Stimulated activated CD8-positive, alpha-beta memory T cell treated with anti-CD3 and anti-CD28 coated beads, Interleukin-7, amount 100 ng/mL, for 1 hour (primary cell): ENCODE measurements at places on chromosomes 11 and 22.

DNA sequence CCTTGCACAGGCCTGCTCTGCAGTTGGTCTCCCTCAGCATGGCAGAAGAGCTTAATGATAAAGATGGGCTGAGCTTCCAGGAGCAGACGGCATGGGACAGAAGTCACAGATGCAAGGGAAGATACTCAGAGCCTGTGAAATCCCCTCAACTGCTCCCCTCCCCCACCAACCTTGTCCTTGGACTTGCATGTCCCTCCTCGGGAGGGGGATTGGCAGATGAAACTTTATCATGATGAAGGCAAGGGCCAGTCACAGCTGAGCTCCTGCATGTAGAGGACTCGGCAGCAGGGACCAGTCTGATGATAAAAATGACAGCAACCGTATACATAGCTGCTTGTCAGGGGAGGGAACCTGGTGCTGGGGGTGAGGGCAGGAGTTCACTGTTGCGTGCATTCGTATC is 6.8 kb upstream of the SLC22A8 start:
- DNase-seq: no peak

- no peak for DNase-seq
These were observed 195.8 kb downstream of the HIPK3 start for GRCh38 chr11:33452836-33453624.

DNA sequence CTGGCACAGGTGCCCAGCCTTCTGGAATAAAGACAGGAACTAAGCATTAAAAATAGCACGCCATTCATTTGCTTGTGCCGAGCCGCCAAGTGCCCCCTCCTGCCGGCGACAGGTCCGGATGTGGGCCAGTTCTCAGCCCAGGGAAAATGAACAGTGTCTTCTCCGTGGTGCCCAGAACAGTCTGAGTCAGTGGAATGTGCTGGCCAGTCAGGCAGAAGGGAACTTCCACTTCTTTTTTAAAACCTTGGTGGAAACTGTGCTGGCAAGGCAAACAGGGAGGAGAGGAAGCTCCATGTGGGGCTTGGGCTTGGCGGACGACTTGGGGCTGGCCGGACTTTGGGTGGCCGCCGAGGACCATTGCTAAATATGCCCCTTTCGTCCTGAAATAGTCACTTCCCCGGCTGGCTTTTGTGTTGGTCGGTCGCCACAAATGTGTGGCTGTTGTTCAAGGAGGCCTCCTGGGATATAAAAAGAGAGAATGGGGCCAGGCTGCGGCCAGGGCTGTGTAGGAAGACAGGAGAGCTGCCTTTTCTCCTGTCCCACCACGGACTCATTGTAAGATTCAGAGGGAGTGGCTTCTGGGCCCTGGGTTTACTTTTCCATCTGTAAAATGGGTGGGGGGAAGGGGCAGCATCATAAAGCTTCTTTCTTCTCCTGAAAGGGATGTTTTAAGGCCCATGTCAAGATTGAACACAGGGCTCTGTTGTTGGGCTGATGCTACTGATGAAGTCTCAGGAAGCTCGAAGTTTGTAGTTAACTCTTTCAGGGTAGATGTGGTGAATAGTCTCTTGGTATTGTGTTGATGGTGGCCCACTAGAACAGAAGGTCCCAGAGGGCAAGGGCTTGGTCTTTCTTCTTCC is 101.0 kb downstream of the PTPRJ start:
- no peak for DNase-seq

DNA sequence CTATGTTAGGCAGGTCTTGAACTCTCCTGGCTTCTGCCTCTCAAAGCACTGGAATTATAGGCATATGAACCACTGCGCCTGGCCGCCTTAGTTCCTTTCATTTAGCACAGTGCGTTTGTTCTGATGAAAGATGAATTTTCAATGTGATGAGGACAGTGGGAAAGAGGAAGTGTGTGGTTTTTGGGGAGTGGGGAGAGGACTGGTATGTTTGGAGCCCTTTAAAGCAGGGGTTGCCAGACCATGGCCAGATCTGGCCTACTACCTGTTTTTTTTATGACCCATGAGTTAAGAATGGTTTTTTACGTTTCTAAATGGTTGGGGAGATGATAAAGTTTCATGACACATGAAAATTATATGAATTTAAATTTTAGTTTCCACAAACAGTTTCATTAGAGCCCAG is 12.5 kb downstream of the ATXN10 start:
- no peak for DNase-seq

GRCh38 chr11:134406264-134407185 is 5.5 kb downstream of the B3GAT1 start:
- DNase-seq: no peak

GRCh38 chr11:925158-925495 is 543 bp upstream of the AP2A2 start:
- no peak for DNase-seq

DNA sequence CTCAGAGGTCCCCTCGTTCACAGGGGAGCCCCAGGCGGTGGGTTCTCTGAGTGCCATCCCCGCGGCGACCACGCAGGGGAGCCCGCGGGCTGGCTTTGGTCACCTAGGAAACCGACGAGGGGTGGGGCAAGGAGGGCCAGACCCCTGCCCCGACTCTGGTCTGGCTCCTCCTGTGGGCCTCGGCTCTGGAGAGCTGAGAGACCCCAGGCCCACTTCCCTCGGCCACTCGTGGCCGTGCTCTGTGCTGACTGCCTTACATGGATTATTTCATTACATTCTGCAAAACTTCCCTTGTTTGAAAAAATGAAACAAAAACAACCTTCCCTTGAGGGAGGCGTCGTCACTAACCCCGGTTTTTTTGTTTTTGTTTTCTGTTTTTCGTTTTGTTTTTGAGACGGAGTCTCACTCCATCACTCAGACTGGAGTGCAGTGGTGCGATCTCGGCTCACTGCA is 15.1 kb upstream of the CYTH4 start:
- DNase-seq: peak; percentile 60

DNA sequence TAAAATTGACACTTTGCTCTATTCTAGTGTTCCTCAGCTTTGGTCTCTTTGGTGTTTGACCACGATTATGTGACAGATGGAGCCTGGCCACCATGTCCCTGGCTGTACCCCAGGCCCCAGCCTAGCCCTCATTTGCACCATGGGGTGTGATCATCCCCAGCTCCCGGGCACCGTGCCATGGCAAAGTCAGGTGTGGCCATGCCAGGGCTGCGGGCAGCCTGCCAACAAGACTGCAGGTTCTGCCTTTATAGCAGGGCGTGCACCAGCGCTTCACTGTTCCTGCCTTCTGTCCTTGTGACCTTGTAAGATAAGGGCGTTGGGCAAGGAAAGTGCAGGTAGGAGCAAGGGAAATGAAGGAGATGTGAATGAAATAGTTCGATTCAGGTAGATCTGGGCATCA is 22.4 kb upstream of the APOBEC3A start:
- no peak for DNase-seq

DNA sequence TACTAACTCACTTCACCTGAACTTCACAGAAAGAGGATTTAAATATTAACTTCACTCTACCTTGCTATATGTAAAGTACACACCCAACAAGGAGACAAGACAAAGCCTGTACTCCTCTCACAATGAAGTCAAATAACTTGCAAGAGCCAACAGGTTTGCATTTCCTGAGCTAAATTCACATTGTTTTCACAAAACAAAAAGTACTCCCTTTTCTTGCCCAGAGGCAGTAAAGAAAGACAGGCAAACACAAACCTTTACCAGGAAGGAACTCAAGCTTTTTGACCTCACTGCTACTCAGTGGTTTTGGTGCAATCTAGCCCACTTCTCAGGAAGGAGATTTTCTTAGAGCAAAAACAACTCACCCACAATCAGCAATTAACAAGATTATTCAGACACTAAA is 15.7 kb downstream of the USP28 start:
- no peak for DNase-seq

DNA sequence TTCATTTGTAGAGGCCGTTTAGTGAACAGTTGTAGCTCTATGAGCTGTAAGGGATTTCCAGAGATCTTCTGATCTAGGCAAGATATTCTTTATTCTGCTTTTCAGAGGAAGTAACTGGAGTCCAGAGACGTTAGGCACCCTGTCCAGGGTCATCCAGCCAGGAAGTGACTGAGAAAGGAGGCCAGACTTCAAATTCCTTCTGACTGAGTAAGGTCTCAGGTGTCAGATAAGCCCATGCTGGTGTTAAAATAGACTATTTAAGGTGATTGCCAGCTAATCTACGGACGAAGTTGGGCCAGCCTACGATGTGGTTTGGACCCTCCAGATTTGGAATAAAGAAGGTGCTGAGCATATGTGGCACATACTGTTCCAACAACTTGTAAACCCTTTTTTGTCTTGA is 54.6 kb downstream of the GRIK4 start:
- no peak for DNase-seq

DNA sequence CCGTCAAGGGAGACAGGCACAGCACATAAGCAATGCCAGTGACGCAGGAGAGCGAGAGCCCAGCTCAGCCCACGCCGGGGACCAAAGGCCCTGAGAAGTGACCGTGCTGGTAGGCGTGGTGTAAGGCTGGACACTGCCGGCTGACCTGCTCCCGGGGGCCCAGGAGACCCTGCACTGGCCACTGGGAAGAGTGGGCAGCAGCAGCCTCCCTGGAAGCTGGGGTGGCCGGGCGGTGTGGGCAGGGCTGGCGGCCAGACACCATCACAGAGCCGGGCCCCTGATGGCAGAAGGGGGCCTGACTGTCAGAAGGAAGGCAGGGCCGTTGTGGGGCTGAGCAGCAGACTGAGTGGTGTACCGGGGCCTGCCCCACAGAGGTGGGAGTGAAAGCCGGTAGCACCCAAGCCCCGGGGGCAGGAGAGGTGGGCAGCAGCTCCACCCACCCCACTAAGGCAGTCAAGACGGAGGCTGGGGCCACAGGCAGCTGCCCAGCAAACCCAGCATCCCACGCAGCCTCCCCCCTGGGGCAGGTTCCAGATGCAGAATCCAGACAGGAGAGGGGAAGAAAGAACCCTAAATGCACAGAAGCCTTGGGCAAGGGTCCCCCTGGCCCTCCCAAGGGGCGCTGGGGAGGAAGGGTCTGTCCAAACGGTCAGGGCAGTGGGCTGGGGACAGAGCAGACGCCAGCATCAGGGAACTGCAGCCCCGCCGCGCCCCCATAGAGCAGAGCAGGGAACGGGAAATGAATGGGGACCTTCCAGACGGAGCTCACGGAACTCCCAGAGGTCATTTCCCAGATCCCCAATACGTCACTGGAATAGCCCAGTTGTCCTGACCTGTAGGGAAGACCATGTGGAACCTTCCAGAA is 205.2 kb downstream of the BRD1 start:
- DNase-seq: no peak

DNA sequence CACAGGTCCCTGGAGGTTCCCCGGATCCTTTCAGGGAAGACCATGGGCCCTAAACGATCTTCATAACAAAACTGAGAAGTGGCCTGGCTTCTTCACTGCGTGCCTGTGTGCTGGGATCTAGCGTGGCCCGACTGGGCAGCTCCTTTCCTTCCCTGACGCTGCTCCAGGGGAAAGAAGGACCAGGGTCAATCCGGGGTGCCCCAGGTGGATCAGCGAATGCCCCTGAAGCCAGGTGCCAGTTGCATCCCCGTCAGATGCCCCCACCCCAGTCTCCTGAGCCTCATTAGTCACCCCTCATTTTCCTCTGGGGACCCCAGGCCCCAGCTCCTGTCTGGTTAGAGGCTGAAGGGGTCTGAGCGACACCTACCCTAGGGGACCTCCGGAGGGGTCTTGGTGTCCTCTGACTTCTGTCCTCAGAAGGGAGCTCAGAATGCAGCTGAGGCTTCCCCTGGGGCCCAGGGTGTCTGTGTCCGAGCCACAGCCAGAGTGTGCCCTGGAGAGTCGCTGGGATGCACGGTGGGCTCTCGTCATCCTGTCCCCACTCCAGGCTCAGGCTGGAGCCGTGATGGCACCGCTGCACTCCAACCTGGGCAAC is 18.7 kb upstream of the MUC6 start:
- DNase-seq: no peak

DNA sequence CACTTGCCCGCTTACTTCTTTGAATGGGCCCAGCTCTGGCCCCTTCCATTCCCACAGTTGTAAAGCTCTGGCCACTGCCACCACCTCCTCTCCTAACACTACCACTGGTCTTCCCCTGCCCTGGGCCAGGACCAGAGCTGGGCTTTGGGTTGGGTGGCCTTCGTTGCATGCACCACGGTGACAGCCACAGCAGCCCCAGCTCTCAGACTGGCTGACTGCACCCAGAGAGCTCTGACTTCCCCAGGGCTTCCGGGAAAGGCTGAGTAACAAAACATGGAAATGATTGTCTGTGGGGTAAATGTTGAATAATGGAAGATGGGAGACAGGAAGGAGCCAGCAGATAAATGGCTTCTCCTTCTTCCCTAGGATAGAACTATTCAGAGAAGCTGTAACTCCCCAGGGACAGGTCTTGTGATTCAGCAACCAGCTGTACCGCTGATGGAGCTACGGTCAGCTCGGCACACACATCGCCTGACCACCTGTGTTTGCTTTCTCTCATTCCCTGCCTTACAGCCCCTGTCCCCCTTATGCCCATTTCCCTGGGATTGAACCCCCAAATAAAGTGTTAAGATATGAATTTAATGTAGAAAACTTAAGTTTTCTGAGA is 27.6 kb downstream of the SCN4B start:
- DNase-seq: no peak

DNA sequence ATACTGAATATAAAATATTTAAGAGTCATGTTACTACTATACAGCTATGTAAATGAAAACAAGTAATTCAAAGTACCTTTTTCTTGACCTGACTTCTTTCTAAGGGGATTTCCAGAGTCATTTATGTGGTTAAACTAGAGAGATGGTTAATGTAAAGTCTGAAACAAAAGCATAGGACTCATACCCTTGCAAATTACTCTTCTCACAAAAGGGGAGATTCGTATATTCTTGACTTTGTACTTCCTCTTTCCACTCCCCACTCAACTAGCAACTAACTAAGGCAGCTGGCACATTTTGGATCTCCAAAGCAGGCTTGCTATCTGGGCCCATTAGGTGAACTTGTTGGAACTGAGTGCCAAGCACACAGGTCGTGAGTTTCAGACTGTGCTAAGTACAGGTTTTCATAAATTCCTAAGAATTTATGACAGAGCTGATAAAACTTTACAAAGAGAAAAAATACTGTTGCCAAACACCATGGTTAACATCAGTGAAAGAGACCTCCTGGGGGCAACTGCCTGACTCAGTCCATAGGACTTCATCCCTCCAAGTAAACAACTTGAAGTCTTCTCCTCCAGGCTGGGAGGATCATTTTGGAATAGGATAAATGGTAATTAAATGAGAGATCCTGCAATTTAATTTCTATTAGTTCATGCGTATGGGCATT is 77.0 kb upstream of the DDI1 start:
- no peak for DNase-seq
